ENCODE measurements at places on chromosomes 12 and 14. TPM values are rescaled to one million over a fixed set of nuclear protein-coding genes. Genes with fewer than 3 reads are reported as not detected.
A peak's percentile ranks its signal among the peaks of the same experiment; 100 is the strongest.

DNA sequence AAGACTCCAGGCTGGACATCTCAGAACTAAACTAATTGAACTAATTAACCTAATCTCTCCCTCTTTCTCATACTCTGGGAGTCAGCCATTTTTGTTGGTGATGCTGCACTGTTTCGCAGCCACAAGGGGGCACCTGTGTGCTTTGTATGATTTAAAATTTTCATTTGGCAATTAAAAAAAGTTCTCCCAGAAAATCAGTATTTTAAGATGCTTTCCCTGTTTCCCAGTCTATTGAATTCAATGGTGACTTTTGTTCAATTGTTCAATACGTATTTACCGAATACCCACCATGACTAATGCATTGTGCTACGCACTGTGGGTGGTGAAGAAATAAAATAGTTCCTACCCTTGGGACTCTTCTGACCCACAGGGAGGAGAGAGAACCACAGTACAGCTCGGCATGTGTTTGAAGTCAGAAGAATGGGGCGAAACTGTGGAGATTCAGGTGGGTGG, 63.7 kb downstream of the ZNF664 start:
- peak; percentile 15 for DNase-seq

- DNase-seq: no peak
These were observed 33.0 kb upstream of the ATP2A2 start for GRCh38 chr12:110248096-110248447.

DNA sequence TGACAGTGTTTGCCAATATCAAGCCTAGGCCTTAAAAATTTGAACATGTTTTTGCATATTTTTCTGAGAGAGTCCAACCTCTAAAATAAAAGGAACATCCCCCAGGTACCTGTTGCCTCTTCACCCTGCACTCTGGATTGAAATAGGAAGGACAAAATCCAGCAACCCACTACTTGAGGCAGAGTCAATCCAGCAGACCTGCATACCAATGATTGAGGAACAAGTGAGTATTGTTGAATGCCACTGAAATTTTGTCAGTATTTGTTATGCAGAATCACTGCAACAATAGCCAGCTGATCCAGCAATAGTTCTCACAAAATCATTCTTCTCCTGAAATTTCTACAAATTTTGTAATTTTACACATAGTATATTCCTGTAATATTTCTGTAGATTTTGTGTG, 460.6 kb upstream of the FOXG1 start:
- no peak for DNase-seq

DNA sequence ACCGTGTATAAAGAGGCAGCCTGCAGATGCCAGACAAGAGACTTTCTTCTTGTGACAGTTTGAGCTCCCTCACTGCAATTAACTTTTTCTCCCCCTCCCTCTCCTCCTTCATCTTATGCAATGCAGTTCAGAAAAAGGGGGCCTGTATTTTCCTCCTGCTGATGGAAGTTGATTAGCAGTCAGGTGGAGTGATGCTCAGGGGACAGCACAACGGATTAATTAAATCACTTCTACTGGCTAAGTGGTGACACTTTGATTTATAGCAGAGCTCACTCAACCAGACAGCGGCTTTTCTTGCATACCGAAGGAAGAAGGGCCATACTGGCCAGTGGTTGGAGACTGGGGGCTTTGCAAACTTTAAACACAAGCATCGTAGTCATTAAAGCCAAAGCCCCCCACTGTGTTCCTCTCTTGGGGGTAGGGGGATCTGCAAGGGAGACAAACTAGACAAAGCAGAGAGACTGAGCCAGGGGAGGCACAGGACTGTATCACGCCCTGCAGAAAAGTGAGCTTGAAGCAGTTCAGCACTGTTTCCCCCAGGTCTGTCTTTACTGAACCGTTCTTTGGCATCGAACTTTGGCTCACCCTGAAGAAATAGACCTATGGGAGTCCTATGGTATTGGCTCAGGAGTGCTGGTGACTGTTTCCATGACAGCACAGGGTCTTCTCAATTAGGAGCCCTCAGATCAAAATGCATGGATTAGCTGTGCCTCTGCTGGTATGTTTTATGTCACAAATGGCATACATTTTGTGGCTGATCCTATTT, 47.7 kb downstream of the SPRING1 start:
- DNase-seq: no peak

GRCh38 chr12:6786416-6787094, 2.8 kb upstream of the CD4 start:
- DNase-seq: no peak

- no peak for DNase-seq
These were observed 2.0 kb upstream of the NR4A1 start for GRCh38 chr12:52049286-52049685.

DNA sequence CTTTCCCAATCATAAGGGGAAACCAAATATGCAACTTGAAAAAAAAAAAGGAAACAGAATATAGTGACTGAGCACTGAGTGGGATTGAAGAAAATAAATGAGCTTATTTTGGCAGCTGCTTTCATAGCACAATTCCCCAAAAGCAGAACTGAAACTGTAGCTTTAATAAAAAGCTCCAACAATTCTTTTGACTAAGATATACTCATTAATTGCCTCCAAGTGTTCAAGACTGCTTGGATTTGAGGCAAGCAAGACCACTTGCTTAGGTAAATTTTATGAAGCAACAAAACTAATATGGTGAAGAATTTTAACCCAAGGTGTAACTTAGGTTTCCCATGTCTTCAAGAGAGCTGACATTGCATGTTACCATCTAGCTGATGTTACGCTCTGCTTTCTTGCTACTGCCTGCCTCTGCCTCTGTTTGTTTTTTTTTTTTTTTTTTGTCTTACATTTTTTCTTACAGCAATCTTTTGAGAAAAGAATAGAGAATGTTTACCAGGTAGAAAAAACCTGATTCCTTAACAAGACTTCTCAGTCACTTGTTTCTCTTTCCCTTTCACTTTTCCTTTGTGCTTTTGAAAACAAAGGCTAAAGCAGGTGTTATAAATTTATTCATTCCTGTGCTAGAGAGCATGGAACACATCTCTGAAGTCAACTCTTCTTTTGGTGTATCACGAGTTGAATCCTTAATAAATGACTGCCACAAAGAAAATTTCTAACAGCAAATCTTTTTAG, 134.4 kb downstream of the BCAT1 start:
- DNase-seq: no peak

The SLCO1B1 gene
- 0.32 TPM for total RNA-seq

The ST8SIA1 gene
- total RNA-seq: not detected

The APOLD1 gene
- total RNA-seq: 3.9 TPM

The CABP1 gene
- total RNA-seq: 0.84 TPM
